ENCODE measurements at places on chromosomes 7 and 10.

DNA sequence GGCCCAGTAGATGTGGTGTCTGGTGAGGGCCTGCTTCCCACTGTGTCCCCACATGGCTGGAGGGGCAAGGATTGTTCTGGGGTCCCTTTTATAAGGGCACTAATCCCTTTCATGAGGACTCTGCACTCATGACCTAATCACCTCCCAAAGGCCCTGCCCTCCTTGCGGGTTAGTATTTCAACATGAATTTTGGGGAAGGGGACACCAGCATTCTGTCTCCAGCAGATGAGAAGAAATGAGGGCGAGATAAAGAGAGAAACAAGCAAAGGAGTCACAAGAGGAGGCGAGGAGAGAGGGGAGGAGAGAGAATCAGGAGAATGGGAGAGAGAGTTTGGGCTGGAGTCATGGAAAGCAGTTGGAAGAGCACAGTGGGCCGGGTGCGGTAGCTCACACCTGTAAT is 83.7 kb downstream of the C10orf105 start:
- DNase-seq, result no peak

GRCh38 chr10:130175074-130175473 is 38.9 kb downstream of the GLRX3 start:
- DNase-seq, result no peak

DNA sequence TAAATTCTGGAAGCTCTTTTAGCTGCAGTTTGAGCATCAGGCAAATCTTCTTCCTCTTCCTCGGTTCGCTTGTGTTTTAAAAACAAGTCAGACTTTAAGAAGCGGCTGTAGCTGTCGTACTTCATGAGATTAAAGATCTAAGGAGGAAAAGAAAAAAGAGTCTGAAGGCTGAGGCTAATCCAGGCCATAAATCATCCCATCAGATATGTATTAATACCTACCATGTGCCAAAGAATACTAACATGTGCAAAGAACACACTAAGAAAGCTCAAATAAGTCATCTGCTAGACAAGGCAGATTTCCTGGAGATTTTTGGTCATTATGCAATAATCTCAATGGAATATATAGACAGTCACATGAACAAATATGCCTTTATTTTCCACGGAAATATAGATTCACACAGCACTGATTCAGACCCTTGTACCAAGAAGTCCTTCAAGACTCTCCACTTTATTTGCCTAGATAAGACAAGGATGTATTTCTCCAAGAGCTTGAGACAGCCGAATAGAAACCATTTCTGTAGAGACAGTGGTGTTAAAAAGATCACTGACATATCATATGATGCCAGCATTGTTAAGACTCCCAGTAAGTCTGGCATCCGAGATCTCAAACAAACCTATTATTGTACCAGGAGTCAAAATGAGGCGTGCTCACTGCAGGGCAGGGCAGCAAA is 42.3 kb downstream of the RGS10 start:
- DNase-seq, result no peak

- no peak for DNase-seq
Observed at GRCh38 chr7:55172881-55173609, 154.2 kb downstream of the EGFR start.

DNA sequence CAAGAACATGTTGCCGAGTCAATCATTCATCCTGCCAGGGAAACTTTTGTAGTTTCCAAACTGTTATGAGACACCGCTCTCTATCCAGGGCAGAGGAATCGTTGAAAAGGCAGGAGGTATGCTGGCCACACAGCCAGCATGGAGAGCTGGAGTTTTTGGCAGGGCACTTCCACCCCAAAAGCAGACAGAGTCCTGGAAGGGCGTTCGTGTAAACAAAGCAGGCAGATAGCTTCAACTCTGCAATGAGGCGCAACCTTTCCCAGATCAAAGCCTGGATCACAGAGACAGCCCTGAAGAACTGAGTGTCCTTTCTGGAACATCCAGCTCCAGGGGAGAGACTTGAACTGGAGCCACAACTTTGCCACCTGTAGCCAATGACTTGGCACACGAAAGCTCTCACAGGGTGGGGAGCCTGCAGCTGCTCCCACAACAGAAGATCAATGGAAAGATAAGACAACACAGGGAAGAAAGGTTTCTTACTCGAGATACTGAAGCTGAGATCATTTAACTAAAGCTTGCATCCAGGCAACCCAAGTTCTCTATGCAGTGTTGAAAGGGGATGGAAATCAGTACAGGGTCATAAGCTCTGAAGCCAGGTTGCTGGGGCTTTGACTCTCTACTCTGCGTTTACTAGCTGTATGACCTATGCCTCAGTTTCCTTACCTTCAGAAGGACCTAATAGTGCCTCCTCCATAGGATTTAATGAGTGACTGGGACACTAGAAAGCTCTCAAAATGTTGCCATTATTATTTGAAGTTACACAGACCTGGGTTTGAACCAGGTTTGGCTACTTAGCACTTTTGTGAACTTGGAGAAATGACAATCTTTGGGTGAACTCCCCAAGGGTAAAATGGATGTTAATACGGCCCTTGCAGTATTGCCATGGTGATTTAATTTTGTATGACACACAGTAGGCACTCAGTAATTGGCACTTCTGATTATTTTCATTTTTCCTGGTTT is 434.8 kb upstream of the NPVF start:
- DNase-seq, result no peak

GRCh38 chr7:74372511-74373111 is 81.1 kb upstream of the GTF2IRD1 start:
- DNase-seq, result no peak

DNA sequence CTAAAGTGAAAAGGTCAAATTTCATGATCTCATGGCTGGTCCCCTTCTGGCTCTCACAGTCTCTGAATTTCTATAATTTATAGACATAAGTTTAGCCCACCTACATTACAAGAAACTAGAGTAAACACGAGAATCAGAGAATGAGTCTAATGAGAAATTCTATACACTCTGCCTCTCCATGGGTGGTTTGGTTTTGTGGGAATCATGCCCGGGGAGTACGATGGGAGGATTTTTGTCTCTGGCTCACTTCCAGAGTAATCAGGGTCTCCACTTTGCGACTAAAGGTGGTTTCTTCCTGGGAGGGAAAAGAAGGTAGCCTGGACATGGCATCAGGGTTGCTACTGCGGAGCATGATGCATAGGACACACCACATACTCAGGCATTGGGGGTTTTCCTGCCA is 69.7 kb downstream of the MRC1 start:
- no peak for DNase-seq

- no peak for DNase-seq
Observed at GRCh38 chr10:2926918-2927660, 140.3 kb upstream of the PFKP start.

GRCh38 chr10:21299330-21299729 is 226.2 kb downstream of the SKIDA1 start:
- DNase-seq, result no peak

DNA sequence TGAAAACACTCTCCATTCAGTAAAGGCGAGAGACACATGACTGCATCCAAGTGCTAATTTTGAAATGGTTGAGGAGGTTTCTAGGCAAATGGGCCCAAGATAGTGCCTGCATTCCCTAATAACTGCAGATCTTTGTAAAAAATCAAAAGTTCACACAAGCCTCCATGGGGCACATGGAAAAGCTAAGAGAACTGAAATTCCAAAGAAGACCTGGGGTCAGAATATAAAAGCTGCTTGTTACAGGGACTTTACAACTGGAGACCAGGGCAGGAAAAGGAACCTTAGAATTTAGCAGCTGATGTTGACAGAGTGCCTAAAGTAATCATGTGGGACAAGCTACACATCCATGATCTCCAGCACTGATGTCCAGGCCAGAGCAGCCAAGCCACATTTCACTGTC is 10.0 kb upstream of the ABI1 start:
- DNase-seq, result no peak

GRCh38 chr7:101088858-101089529 is 3.7 kb downstream of the TRIM56 start:
- DNase-seq, result no peak

DNA sequence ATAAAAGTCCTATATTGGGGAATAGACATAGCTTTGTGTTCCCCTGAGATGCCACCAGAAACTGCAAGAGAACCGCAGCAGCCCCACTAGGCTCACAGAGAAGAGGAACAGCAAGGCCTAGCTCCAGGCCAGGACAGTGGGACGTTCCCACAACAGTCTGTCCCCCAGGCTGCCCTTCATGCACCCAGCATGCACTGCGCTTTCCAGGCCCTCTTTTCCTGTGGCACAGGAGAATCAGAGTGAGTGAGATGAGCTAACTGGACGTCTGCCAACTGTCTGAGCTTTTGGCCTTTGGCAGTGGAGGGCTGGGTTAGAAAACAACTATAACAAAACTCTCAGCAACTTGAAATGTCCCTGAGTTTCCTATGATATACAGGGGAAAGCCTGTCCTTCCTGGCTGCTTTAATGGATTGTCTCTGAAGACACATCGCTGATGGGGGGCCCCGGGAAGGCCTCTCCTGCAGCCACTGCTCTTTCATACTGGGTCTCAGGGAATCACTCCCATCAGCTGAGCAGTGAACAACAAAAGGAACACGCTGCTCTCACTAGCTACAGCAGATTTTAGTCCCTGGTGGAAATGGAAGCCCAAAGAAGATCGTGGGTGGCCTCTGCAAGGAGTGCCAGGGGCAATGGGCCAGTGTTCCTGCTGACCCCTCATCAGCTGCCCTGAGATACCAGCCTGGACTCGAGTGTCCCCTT is 53.5 kb downstream of the PODXL start:
- DNase-seq, result no peak

DNA sequence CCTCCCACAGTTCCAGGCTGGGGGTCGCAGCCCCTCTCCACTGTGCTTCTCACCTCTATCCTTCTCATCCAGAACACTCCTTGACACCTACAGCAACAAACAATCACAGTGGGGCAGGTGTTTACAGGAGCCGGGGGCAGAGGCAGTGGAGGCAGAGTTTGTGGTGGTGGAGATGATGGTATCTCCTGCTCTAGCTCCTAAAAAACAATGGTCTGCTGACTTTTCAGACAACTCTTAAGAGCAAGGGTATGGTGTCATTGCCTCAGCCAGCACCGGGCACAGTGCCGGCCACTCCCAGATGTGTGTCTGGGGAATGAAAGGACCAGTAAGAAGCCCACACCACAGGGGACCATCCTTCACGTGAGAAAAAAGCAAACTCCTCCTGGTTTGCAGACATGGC is 36.3 kb upstream of the ANTXRL start:
- DNase-seq, result no peak

- no peak for DNase-seq
Observed at GRCh38 chr7:155943251-155943899, 131.1 kb upstream of the SHH start.

GRCh38 chr10:57905861-57906260 is 361.8 kb downstream of the IPMK start:
- no peak for DNase-seq

- no peak for DNase-seq
Observed at GRCh38 chr7:51326656-51327286, 10.2 kb upstream of the COBL start.

GRCh38 chr10:122939856-122940543 is 14.0 kb downstream of the C10orf88 start:
- DNase-seq, result no peak

DNA sequence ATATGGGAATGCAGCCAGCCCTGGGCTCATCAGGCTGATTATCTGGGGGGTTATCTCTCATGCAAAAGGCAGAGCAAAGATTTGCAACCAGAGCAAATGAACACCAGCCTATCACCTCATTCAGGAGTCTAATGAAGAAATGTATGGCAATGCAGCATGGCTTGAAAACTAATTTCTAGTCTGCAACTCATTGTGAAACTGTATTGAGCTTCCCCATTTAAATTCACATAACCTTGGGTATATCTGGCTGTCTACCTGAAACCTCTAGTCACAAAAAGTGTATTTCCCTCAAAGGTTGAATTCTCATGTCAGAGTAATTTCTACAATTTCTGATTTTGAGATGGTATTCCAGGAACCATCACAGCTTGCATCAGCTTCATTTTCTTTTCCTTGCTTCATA is 240.0 kb downstream of the SDHAF3 start:
- DNase-seq, result no peak

DNA sequence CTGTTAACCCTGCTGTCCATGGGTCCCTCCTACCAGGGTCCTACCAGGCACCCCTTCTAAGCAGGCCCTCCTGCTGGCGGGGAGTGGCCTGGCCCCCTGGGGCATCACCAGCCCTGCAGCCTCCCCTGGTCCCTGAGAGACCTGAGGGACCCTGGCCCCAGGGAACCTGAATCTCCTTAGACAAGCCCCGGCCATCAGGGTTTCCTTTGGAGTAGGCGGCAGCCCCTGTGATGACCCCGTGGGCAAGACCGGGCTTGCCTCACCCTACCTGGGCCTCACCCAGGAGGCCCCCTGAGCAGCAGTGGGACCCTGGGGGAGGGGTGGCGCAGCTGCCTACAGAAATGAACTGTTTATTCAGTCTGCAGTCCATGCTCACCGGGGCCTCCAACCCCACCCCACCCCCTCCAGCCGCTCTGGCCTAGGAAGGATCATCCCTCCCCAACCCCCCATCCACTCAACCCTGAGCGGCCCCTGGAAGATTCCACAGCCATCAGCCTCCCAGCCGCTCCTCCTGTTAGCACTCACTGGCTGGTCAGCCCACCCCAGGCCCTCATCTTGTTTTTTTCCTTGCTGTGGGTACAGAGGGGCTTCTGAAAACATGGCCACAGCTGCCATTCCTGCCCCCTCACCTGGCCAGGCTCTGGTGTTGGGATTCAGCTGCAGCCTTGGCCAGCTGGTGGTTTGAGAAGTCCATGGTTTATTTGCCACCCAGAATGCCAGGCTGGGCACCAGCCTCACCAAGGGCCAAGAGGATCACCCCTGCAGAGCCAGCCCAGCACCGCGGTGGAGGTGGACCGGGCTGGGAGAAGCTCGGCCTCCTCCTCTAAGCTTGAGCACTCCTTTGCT is 34.8 kb upstream of the CHST15 start:
- DNase-seq, result no peak

DNA sequence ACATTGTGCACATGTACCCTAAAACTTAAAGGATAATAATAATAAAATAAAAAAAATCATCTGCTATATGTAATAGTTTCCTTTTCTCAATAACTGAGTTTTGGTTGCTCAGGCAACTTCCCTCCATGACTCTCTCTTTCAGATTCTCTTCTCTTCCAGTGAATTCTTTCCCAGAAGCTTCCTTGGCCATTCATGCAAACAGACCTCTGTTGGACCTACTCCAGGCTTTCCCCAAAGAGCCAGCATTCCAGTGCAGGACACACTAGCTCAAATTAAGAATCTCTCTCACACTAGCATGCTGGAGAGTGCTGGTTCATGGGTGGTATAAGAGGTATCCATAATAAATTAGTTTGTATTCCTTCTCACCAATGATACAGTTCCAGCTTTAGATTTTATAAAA is 31.0 kb upstream of the ZEB1 start:
- no peak for DNase-seq

GRCh38 chr10:46035923-46036849 is 5.8 kb upstream of the NCOA4 start:
- no peak for DNase-seq

DNA sequence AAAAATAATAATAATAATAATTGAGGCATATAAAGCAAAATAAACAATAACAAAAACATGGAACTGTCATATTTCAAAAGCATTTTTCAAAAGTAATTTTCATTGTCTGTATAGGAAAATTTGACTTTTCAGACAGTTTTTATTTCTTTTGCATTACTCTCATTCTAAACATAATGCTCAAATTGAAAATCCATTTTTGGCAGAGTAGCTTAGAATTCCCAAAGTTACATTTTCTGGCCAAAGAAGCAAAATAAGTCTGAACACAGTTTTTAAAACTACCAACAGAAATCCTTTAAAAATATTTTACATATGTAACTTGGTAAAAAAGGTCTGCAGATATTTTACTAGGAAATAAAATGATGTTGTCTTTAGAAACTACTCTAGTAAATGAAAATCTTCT is 535.4 kb downstream of the ANKRD7 start:
- DNase-seq, result no peak
